GM12865 (cell line): ENCODE measurements at places on chromosomes 7 and 10.

GRCh38 chr10:44928462-44928861, 17.3 kb downstream of the TMEM72 start:
- DNase-seq: no peak

GRCh38 chr7:112873831-112874553, 83.8 kb upstream of the TMEM168 start:
- peak; percentile 18 for DNase-seq

DNA sequence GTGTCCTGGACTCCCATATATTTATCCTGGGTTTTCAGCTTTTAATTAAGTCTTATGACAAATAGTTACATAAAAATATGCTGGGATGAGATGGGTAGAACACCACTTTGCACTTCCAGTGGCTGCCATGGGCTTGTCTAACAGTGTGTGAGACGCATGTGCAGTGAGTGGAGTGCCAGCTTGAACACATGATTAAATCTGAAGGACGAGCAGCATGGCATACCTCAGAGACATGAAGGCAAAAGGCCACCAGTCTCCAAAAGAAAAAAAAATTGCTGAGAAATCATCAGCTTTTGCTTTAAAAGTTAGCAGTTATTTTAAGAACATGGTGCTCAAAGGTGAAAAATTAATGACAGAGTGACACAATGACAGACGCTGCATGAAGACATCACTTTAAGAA, 139.0 kb upstream of the ADCY1 start:
- no peak for DNase-seq

GRCh38 chr7:17939606-17940301, 540 bp downstream of the SNX13 start:
- peak; percentile 46 for DNase-seq

DNA sequence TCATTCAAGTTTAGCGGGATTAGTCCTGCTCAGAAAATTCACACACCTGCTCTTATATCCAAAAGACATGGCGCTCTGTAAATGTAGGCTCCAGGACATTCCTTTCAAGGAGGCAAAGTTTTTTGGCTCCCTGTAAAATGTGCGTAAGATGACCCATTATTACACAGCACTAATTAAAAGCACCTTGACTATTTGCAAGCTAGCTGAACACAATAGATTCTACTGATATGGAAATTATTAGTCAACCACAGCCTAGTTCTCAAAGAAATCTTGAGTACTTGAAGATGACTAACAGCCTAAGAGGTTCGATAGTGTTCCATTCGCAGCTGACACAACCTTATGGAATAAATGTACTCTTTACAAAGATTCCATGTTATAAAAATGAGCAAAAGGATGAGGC, 175.2 kb downstream of the BMPER start:
- no peak for DNase-seq

DNA sequence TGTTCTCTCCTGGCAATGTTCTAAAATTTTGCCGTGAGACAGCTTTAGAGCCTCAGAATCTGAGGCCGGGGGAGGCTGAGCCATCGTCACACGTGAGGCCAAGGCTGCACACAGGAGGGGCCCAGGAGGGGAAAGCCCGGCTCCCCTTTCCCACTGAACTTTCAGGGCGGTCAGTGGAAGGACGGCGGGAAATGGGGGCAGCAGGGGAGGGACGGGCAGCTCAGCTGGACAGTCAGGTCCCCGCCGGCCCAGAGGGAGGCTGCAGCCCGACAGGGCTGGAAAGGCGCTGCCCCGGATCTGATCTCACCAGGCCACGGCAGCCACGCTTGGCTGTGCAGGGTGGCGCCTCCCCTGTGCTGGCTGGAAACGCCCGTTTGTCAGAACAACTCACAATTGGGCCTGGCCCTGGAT, 43.3 kb upstream of the ADGRA1 start:
- DNase-seq: no peak

DNA sequence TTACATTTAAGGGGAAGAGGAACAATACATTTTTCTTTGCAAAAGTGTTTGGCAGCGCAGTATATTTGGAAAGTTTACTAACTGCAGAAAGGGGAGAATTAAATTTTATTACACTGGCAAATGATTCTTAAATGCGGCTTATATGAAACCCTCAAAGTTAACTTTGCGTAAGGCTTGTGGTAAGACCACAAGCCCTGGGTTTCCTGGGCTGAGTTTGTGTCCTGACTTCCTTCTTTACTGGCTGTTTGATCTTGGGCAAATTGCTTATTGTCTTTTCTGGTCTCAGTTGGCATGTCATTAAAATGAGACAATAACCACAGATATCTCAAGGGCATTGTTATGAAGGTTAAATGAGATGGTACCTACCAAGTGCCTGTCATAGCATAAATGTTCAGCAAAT, 106.8 kb downstream of the GLRX3 start:
- DNase-seq: no peak

DNA sequence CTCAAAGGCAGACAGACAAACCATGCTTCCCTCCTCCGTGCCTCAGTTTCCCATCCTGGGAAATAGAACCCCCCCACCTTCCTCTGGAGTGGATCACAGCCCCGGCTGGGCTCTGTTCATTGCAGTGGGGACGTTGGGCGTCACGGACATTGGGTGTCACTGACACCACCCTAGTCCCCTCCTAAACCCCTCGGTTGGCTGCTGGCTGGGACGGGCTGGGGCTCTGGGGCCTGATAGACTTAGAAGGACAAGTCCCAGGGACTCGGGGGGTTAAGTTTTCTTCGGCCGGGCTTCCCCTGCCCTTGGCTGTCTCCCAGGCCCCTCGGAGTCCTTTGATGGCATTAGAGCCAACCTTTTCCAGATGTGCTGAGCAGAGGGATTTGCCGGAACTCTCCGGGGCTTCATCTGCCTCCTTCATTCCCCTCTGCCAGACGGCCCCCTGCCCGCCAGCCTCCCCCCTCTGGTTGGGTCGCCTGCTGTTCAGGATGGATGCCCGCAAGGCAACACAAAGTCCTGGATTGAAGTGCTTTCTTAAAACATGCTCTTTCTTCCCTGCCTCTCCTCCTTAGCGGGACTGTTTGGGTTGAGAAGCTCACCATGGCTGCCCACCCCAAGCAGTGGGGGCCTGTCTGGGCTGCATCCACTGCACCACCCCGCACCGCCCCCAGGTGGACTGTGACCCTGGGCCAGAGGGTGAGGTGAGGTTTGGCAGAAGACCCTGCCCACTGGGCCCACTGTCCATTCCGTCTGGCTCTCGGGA, 73.0 kb downstream of the COL26A1 start:
- DNase-seq: no peak

GRCh38 chr10:31664803-31665202, 263.8 kb downstream of the ARHGAP12 start:
- DNase-seq: no peak

GRCh38 chr7:95365151-95365550, 31.0 kb downstream of the PON3 start:
- no peak for DNase-seq

DNA sequence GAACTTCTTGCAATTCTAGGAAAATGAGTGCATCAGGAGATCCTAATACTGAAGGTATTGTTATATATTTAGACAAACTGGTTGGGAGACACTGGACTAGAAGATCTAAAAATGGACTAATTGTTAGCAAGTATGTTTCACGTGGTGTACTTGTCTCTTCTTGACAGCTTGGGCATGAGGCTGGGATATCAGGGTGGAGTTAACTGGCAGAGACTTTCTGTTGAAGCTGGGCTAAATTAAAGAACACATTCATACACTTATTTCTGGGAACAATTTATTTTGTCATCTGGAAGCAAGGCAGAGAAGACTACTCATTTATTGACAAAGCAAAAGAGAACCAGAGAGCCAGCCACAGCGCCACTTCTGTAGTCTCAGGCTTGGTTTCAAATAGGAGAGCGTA, 25.9 kb downstream of the TYW1 start:
- DNase-seq: no peak

- no peak for DNase-seq
Measured at GRCh38 chr10:13526948-13527863, 1.6 kb downstream of the BEND7 start.

- peak; percentile 11 for DNase-seq
Measured at GRCh38 chr7:81447351-81447952, 322.4 kb downstream of the HGF start.

DNA sequence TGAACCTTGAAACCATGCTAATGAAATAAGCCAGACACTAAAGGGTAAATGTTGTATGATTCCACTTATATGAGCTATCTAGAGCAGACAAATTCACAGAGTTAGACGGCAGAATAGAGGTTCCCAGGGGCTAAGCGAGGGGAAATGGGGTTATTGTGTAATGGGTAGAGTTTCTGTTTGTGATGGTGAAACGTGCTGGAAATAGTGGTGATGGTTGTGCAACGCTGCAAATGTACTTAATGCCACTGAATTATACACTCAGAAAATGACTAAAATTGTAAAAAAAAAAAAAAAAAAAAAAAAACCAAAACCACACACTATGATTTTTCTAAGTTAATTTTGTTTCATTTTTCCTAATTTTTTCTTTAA, 30.0 kb downstream of the SFXN4 start:
- DNase-seq: no peak

DNA sequence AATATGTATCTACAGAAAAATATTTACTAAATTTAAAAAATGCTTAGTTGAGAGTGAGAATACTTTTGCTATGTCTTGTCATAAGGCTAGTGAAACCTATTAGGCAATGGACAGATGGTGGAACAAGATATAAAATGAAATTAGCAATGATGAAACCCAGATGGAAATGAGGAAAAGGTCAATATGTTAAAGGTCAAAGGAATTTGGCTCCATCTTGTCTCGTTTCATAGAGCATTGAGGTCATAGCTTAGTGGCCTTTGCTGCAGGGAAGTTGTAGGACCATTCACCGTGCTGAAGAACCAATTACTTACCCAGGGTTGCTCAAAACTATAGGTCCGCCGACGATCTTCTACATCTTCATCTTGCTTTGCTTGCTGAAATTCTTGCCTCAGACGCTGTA, 683.9 kb downstream of the PARD3 start:
- no peak for DNase-seq

DNA sequence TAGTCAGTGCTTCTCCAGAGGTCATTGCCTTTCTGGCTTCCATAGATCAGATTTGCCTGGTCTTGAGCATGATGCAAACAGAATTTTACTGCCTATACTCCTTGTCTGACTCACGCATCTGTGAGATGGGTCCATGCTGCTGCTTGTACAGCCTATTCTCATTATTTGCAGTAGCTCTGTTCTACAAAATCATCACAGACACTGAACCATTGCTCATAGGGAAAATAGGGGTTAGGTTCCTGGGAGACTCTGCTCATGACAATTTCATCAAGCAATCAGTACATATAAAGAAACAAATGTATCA, 7.4 kb upstream of the CREB3L2 start:
- no peak for DNase-seq

GRCh38 chr7:148787571-148788295, 89.0 kb downstream of the CUL1 start:
- no peak for DNase-seq

DNA sequence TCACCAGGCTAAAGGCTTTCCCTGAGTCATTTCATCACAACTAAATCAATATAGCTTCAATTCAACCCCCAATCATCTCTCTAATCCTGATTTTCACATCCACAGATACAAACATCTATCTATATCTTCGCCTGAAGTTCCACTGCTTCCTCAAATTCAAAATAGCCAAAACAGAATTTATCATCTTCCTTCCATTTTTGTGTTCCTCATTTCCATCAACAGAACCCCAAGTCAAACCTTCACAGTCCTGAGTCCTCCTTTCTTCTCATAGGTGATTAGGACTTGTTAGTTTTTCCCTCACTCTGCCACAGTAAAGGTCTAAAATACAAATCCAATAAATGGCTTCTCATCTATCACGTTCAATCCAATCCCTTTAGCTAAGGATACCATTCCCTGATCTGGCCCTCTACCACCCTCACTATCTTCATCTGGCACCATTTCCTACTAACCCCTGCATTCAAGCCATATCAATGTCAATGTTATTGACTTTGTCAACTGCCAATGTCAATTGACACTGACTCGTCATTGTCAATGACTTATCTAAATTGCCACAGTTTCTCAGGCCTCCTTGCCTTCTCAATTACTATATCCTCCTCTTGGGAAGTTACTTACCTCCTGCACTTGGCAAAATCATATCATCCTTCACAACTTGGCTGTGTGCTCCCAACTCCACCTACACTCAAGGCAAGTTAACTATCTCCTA, 2.6 kb downstream of the HYCC1 start:
- no peak for DNase-seq

GRCh38 chr7:50353201-50353600, 48.7 kb downstream of the IKZF1 start:
- peak; percentile 37 for DNase-seq

GRCh38 chr10:62858364-62858763, 42.2 kb upstream of the EGR2 start:
- no peak for DNase-seq

DNA sequence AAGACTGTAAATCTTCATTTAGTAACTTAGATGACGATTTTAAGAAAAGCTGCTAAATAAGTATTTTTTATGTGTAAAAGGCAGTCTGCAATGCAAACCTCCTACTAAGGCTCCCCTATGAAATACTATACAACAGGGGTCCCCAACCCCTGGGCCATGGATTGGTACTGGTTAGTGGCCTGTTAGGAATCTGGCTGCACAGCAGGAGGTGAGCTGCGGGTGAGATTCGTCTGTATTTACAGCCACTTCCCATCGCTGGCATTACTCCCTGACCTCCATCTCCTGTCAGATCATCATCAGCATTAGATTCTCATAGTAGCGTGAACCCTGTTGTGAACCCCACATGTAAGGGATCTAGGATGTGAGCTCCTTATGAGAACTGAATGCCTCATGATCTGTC, 580.4 kb downstream of the MAGI2 start:
- no peak for DNase-seq

GRCh38 chr7:102125127-102125596, 161.5 kb upstream of the SH2B2 start:
- peak; percentile 82 for DNase-seq

DNA sequence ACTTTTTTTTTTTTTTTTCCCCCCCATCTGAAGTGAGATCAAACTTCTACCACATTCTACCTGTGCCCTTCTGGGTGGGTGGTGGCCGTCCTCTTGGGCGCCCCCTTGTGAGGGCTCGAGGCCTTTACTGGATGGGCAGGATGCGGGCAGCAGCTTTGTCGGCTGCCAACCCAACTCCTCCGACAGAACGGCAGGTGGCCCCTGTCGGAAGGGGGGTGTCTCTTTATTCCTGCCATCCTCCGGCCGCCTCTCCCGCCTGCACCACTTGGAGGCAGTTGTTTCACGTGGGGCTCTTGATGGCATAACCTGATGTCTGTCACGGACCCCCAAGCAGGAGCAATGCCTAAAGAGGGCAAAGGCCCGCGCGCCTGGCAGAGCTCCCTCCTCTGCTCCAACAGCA, 31.0 kb downstream of the AMZ1 start:
- DNase-seq: peak; percentile 55

GRCh38 chr7:98283127-98283886, 1.8 kb downstream of the BRI3 start:
- no peak for DNase-seq

GRCh38 chr7:130906575-130906974, 172.6 kb upstream of the KLF14 start:
- DNase-seq: no peak
